ENCODE measurements at places on chromosomes 16 and 17.

GRCh38 chr17:37089956-37090355 lies 141.2 kb downstream of the AATF start:
- DNase-seq, result peak; percentile 13

DNA sequence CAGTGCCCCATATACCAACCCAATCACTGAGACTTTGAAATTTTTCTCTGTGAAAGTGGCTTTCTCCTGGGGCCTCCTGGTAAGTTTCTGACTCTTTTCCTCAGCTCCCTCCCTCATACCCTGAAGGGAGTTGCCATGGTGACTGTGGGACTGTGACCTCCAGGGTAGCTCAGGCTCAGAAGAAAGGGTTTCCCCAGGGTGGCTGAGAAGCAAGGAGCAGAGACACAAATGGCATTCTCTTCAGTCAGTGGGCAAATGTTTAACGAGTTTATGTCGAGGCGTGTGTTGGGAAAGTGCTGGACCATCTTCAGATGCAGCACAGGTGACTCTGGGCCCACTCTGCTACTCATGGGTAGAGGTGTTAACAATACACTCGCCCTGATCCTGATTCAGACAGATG lies 46.8 kb downstream of the MRPS23 start:
- DNase-seq, result no peak

DNA sequence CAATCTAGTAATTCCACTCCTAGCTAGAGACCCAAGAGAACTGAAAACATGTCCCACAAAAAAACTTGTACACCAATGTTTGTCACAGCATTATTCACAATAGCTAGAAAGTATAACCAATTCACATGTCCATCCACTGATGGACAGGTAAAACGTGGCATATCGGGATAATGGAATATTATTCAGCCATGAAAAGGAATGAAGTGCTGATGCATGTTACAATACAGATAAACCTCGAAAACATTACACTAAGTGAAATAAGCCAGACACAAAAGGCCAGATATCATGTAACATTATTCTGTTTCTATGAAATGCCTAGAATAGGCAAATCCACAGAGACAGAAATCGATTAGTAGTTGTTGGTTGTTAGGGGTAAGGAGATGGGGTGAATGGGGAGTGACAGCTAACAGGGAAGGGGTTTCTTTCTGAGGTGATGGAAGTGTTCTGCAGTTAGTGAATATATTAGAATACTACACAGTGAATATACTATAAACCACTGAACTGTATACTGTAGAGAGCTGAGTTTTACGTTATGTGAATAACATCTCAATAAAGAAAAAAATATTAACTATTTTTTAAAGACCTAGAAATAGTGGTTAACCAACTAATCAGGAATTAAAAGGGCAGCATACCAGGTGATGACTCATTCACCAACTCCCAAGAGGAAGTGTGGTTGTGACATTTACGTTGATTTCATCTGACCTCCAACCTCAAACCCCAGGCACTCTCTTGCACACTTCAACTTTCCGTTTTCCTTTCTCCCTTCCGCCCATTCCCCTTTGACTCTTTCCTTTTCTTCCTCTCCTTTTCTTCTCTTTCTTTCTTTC lies 48.6 kb downstream of the GAS7 start:
- DNase-seq, result no peak

DNA sequence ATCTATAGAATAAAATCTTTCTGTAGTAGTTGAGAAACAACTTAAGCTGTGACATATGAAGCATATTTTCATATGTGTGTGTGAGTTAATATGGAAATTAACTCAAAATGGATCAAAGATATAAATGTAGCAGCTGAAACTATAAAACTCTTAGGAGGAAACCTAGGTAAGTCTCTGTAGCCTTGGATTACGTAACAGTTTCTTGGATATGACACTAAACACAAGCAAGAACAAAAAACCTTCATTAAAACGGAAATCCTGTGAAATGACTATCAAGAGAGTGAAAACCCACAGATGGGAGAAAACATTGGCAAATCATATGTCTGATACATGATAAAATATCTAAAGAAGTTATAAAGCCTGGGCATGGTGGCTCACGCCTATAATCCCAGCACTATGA lies 104.4 kb downstream of the VPS53 start:
- DNase-seq, result no peak

- no peak for DNase-seq
These were observed 47.6 kb upstream of the STH start for GRCh38 chr17:45951403-45951802.

DNA sequence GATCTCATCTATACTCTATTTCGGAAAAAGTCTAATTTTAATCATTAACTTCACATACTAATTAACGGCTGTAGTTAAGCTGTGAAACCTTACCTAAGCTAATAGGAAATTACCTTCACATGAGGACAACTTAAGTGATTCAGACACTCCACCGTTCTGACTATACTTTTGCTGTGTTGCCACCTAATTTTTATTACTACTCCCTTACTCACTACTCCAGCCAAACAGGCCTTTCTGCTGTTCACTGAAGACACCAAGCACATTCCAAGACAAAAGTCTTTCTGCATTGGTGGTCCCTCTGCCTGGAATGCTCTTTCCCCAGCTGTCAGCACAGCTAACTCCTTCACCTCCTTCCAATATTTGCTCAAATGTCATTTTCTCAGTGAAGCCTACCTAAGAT lies 1.3 kb downstream of the CMTR2 start:
- no peak for DNase-seq

DNA sequence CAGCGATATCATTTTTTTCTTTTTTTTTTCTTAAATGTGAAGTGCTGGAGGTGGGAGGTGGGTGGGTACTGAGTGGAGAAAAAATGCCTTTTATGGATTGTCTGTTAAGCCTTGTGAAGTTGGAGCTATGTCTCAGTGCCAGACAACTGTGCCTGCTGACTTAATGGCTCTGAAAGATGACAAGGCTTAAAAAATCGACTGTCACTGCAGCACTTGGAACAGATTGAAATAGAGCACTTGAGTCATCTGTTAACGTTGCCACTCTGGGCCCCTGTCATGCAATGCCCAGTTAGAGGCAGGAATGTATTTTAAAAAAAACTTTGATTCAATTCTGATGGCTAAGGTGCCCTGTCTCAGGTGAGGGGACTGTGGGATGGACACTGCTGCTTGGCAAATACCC lies 108.2 kb upstream of the HS3ST2 start:
- DNase-seq, result no peak

DNA sequence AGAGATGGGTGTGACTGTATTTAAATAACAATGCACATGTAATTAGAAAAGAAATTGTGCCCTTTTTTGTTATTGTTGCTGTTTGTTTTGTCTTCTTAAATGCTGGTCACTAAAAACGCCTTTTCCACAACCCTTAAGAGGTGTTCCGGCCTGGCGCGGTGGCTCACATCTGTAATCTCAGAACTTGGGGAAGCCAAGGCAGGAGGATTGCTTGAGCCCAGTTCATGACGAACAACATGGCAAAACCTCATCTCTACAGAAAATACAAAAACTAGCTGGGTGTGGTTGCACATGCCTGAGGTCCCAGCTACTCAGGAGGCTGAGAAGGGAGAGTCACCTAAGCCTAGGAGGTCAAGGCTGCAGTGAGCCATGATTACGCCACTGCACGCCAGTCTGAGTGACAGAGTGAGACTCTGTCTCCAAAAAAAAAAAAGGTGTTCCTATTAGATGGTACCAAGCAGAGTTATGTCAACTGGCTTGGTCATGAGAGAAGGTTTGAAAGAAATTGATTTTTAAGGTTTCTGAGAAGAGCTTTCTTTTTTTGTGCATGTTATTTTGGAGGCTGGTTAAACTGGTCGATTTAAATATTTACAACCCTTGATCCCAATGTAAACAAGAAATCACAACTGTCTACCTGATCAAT lies 23.5 kb upstream of the RFFL start:
- no peak for DNase-seq

DNA sequence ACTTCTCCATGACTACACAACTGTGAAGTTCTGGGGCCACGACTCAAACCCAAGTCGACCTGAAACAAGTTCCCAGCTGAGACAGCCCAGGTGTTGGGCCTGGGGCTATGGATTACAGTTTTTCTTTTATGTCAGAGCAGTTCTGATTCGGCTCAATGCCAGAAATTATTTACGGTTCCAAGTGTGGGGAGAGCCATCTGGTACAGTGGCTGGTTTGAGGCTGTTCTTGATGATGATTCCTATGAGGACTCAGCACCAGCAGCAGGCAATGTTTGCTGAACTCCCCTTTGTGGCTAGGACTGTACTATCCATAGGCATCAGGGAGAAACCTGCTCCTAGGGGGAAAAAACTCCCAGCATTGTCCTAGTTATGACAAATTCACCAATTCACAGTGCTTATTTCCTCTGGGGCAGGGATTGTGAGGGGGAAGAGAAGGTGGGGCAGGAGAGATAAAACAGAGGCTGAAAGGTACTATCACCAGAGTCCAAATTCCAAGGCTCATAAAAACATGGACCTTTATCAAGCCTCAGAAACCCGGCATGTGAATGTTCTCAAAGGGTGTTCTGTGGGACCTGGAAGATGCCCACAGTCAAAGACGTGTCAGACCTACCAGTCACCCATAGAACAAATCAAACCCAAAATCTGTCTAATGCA lies 18.2 kb upstream of the CMTM4 start:
- no peak for DNase-seq

- no peak for DNase-seq
These were observed 145.7 kb downstream of the ZFHX3 start for GRCh38 chr16:72902206-72902605.

DNA sequence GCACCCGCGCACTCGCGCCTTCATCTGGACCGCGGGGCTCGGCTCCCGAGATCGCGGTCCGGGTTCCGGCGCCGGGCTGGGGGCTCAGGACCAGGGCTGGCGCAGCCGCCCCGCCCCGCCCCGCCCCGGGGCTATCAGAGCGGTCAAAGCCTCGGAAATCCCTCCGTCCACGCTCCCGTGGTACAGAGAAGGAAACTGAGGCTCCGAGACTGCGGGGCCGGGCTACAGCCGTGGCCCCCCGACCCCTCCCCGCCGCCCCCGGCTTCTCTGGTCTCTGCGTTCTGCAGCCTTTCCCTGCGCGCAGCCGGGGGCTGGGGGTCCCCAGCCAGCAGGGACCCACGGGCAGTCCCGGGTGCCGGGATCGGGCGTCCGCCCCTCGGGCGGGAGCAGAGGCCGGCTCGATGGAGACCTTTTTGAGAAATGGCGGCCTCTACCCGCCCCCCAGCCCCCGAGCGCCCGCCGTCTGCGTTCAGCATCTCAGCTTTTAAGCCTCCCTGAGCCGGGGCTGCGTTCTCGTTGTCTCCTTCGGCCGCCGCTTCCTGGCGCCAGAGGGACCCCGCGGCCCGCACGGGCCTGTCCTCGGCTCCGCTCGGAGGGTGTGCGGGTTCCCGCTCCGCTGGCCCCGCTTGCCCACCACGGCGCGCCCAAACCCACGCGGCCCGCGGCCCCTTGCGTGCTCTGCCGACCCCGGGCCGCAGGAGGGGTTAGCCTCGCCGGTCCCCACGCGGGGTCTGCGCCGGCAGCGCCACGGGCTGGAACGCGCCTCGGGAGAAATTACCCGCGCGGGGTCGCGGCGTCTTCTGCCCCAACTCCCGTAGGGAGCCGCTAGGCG lies 1.5 kb upstream of the NPTX1 start:
- no peak for DNase-seq

DNA sequence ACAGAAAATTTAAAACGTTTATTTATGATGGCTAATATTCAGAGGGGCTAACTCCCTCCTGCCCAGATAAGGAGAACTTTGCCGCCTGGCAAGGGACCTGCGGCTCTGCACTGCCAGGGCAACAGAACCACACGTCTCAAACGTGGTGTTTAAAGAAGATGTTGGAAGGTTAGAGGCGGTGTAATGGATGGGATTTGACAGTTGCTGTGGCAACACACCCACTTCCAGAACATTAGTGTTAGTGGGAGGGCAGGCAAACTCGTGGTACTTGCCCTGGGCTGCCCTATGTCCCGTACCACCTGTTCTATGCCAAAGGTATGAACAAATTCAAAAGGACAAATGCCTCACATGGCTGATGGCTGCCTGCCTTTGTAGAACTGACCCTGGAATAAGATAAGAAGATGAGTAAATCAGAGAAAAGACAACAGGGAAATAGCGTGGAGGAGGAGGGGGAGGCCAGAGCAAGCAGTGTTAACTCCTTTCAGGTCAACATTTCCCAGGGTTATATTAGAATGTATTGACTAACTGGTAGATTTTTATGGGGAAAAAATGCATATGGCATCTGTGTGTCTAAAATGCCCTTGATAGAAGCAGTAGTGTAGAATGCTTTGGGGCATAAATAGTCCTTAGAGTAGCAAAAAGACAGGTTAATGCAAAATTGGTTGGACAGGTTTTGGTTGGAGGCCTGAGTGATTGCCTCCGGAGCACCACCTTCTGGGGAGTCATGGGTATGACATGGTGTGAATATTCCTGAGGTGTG lies 30.8 kb downstream of the HLF start:
- DNase-seq, result peak; percentile 2

- no peak for DNase-seq
These were observed 96.6 kb downstream of the CYB561 start for GRCh38 chr17:63349478-63350000.

- DNase-seq, result no peak
These were observed 27.2 kb upstream of the ITGAX start for GRCh38 chr16:31327646-31328225.

- no peak for DNase-seq
These were observed 10.9 kb upstream of the ANKFN1 start for GRCh38 chr17:56142325-56142724.

- DNase-seq, result no peak
These were observed 142.7 kb upstream of the C17orf78 start for GRCh38 chr17:37233036-37233435.

- DNase-seq, result no peak
These were observed 8.1 kb upstream of the PMP22 start for GRCh38 chr17:15273141-15273793.

- DNase-seq, result no peak
These were observed 1.7 kb upstream of the SLC47A1 start for GRCh38 chr17:19531780-19532501.

DNA sequence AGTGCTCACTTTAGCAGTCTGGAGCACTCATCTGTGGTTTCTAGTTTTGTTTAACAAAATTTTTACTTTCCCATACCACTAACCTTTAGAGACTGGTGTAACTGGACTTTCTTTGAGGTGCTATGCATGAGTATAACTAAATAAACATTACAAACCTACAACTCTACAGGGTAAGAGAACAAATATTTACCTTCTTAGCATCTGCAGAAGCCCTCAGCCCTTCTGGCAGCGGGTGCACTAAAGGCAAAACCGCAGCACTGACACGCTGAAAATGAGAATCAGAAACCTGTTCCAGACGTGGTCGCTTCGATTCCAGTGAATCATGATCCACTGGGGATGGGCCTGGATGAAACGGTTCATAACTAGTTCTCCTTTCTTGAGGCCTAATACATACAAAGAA lies 43.7 kb downstream of the NCOR1 start:
- DNase-seq, result no peak

DNA sequence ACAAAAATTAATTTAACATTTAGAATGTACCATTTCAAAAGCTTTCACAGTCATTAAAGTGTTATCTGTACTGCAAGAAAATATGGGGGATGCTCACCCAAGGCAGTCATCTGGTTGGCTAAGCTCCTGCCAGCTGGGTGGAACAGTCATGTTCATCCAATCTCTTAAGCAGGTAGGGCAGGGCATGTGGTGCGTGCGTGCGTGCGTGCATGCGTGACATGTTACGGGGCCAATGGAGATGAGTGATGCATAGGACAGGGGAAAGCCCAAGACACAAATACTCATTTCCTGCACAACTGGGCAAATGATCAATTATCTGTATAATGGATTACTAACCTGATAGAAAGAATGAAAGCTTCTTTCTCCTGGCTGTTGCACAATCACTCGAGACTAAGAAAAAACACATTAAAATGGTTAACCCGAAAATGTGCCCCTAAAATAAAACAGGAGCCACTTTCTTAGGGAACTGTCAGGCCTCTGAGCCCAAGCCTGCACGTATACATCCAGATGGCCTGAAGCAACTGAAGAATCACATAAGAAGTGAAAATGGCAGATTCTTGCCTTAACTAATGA lies 104.4 kb downstream of the MYO1D start:
- DNase-seq, result no peak
